ENCODE measurements at places on chromosomes 6 and 20.

- no peak for DNase-seq
These were observed 538.4 kb upstream of the NRSN1 start for GRCh38 chr6:23587582-23587981.

DNA sequence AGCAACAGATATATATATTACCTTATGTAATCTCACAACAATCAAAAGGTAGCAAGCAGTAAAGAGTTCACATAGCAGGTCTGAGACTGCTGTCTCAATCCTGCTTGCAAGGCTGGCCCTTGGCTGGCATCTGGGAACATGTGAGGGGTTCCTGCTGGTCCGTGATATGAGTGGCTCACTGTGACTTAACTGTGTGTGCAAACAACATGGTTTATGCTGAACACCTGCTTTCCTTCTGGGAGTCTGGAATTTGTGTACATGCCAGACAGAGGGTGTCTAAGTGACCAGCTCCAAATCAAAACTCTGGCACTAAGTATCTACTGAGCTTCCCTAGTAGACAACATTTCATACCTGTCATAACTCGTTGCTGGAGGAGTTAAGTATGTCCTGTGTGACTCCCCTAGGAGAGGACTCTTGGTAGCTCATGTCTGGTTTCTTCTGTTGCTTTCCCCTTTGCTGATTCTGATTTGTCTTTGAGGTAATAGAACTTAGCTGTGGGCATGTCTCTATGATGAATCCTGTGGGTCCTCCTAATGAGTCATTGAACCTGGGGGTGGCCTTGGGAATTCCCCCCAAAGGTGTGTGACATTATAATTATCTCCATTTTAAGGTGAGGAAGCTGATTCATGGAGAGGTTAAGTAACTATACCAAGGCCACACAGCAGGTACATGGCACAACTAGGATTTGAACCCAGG, 131.6 kb upstream of the NEDD9 start:
- DNase-seq, result no peak

DNA sequence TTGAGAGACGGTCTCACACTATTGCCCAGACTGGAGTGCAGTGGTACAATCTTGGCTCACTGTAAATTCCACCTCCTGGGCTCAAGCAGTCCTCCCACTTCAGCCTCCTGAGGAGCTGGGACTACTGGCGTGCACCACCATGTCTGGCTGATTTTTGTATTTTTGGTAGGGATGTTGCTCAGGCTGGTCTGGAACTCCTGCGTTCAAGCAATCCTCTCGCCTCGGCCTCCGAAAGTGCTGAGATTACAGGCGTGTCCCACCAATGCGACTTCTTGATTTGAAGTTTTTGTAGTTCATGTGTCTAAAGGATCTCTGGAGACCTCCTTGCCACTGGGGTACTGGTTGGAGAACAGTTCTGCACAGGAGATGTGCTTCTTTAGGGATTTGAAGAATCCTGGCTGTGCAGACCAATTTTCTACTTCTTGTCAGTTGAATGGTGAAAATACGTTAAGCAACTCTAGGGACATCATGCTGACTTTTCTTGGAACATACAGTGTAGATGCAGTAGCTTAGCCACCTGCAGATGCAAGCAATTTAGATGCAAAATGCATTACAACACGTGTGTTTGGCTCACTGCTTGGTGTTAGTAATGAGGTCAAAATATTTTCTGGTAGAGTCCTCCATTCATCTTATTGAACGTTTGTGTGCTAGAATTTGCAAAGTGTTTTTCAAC, 28.2 kb downstream of the SYTL3 start:
- DNase-seq, result no peak

GRCh38 chr6:36753671-36754405, 56.2 kb downstream of the RAB44 start:
- DNase-seq, result no peak

GRCh38 chr6:2434116-2434515, 188.7 kb upstream of the GMDS start:
- DNase-seq, result no peak

GRCh38 chr20:50737352-50737751, 6.0 kb downstream of the PARD6B start:
- no peak for DNase-seq

DNA sequence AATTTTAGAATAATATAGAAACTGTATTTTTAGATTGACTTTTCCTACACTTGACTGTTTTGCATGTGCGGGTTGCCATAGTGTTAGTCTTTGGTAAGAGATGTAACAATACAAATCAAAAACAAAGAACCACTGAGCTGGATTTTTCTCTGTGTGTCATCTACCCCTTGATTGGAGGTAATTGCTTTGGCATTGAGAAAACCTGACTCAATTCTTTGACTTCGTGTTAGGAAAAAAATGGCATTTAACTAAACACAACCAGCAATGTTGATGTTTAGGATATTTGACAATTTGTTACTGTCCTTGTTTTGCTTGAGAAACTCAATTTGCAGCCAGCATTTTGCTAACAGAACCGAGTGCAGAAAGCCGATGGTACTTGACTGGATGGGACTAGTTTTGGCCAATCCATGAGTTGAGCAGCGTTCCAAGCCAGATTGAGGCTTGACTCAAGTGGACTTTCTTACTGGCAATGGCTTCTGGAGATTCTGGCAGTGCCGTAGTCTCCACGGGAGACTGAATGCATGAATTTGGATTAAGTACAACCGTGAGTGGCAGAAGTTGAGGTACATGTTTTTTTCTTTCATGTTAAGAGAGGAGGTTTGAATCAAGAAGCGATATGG, 17.1 kb downstream of the TPBG start:
- DNase-seq, result no peak

GRCh38 chr6:136719280-136720044, 72.8 kb downstream of the MAP3K5 start:
- DNase-seq, result no peak

DNA sequence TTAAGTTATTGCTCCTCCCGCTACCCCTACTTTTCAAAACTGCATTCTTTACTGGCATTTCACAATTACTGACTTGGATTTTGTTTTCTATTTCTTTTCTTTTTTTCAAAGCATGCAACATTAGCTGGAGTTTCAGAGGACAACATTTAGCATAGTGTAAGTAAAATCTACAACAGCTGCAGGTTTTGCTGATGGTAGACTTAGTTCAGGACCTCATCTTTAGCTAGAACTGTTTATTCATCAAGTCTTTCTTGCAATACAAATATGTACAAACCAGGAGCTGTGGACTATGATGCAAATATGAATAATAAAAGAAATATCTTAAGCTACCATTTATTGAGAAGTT, 728 bp upstream of the CEP162 start:
- no peak for DNase-seq

GRCh38 chr6:128659878-128660622, 139.7 kb upstream of the PTPRK start:
- DNase-seq, result no peak

DNA sequence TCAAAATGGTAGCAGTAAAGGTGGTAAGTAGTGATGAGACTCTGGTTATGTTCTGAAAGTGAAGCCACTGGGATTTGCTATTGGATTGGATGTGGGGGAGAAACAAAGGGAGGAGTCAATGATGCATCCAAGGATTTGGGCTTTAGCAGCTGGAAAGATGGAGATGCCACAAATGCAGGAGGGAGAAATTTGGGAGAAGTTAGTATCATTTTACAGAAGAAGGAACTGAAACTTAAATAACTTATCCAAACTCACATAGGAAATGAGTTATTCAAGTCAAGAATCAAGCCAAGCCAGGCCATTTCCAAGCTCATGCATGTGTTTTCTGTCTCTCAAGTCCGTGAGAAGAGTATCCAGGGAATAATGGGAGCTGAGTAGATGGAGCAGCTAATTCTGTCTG, 155.1 kb upstream of the TNFAIP3 start:
- no peak for DNase-seq

- DNase-seq, result no peak
These were observed 16.4 kb downstream of the TRMT6 start for GRCh38 chr20:5933802-5934436.

- DNase-seq, result no peak
These were observed 39.5 kb downstream of the UNC5CL start for GRCh38 chr6:40999569-40999968.

DNA sequence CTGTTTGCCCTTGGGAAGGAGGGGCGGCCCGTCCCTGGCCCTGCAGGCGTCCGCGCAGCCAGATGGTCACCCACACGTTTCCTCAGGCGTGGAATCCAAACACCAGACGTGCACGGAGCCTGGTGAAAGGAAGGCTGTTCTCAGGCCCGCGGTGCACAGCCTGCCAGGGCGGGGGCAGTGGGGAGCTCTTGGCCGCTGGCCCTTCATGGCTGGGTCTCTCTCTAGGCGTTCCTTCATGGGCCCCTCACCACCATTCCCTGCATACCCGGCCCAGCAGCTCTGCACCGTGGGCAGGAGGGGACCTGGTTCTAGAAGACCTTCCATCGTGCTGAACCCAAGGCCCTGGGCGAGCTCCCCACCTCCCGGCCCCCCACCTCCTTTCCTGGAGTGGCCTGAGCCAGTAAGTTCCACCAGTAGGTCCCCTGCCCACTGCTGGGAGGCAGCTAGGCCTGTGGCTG, 30.4 kb upstream of the SMOC2 start:
- DNase-seq, result no peak

DNA sequence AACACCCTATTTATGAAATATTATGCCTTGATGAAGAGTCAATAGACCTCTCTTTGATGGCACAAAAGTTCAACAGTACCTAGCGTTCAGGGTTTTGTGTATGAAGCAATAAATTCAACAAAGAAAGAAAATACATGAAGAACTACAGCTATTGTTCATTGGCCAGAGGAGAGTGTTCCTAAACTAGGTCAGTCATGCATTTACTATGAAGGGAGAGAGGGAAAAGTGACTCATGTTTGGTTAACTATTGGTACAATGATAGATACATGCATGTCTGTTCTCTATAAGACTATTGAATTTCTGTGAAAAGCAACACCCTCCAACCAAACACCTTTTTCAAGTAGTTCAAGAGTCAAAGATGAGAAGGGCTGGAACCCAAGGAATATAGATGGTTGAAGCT, 50.7 kb downstream of the CLIC5 start:
- DNase-seq, result no peak

- DNase-seq, result no peak
These were observed 51.6 kb upstream of the OGFRL1 start for GRCh38 chr6:71236926-71237434.
